Activated naive CD4-positive, alpha-beta T cell (primary cell): ENCODE measurements at places on chromosomes 2 and 18.

DNA sequence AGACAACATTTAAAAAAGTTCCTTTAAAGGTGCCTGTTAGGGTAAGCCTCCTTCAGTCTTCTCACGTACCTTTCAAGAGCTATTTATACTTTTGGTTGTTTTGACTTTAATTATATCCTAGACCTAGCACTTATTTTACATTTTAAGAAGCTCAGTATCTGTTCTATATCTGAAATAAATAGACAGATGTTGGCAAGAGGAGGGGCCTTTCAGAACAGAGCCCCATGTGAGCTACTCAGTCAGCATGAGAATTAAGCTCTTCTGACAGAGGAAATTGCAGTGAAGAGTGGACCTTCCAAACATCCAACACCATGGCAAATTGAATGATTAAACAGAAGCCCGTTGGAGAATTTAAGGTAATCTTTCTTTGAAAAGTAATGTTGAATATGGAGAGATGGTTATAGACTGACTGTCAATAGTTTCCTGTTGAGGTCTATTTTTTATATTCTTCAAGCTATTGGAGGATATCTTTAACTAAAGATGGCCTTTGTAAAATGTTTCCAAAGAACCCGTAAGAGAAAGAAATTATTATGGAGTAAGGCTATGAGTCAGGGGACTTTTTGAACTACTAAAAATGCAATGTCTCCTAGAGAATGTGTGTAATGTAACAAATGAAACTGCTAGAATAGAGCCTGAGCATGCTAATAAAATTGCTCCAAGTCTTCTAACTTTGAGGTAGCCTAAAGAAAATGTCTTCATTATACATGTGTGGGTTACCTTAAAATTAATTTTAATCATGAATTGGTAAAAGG lies 17.3 kb downstream of the NYAP2 start:
- no peak for DNase-seq

DNA sequence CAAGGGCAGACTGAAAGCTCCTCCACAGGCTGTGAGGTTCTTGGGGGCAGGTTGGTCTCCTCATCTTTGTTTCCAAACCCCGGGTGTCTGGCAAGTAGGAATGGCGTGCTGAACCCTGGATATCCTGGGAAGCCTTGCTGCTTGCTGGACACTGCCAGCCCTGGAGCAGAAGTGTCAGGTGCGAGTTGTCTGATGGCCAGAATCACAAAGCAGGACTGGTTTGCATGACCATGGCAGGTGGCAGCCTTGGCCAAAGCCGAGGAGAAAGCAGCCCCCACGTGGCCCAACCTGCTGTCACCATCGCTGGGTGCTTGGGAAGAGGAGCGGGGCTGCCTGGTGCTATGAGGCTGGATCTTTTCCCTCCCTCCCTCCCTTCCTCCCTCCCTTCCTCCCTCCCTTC lies 309.5 kb upstream of the HS6ST1 start:
- no peak for DNase-seq

- DNase-seq: peak; percentile 24
Measured at GRCh38 chr2:70141212-70141901, 49.5 kb downstream of the C2orf42 start.

DNA sequence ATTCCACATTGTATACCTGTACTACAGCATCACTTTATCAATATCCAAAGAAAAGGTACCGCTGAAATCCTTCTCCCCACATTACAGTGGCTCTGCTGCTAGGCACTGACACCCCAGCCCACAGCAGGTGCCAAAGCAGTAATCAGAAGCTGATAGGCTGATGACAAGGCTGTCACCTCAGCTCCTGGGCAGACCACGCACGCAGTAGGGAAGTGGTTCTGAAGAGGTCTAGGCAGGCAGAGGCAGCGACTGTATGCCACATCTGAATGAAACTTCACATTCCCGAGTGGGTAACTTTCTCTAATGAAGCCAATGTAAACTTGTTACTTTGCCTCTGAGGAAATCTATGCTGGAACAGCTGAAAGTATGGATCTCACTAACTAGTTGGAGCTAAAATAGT lies 113.0 kb downstream of the MEP1B start:
- no peak for DNase-seq

- no peak for DNase-seq
Measured at GRCh38 chr18:62844850-62845643, 129.7 kb downstream of the PHLPP1 start.

- no peak for DNase-seq
Measured at GRCh38 chr2:151391436-151391835, 18.3 kb upstream of the RIF1 start.

DNA sequence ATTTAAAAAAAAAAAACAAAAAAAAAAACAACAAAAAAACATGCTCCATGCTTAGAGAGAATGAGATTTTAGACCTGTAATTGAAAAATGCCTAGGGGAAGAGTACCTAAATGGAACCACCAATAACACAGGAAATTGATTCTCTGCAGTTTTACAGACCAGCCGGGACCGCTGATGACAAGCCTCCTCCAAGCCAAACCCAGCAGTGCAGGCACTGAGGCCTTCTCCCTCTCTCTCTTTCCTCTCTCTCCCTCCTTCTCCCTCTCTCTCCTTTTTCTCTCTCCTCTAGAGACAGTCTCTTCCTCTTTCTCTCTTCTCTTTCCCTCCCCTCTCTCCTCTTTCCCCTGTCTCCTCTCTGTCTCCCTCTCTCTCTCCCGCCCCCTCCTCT lies 228.8 kb upstream of the COPS8 start:
- no peak for DNase-seq

DNA sequence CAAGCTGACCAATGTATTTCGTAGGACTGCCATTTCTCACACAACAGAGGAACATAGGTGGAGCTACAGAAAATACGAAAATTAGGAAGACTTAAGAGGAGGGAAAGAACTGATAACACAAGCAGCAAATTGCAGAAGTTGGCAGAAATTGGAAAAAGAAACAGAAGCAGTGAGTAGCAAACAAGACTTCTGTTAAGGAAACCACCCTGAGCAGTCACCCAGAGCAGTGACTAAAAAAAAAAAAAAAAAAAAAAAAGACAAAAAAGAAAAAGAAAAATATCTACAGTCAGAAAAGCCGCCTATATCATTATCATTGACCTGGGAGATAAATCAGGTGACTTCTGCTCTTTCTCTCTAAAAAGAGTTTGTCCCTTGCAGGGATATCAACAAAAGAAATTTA lies 21.4 kb downstream of the STK17B start:
- DNase-seq: no peak

DNA sequence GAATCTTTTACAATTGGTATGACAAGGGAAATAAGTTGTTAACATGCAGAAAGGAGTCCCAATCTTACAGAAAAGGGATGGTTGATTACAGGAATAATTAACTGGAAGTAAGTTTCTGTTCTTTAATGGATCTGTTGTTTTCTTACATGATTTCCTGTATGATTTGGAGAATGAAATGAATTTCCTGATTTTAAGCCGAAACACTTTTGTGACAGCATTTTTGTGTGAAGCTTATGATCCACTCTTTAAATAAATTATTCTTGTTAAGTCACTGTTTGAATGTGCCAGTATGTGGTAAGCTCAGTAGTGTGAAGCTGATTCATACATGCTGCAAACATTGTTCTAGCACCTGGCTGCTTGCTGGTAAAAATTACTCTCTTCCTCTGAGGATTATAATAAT lies 516.2 kb downstream of the DCDC2C start:
- no peak for DNase-seq

GRCh38 chr2:237653776-237654558 lies 26.6 kb downstream of the LRRFIP1 start:
- DNase-seq: no peak

DNA sequence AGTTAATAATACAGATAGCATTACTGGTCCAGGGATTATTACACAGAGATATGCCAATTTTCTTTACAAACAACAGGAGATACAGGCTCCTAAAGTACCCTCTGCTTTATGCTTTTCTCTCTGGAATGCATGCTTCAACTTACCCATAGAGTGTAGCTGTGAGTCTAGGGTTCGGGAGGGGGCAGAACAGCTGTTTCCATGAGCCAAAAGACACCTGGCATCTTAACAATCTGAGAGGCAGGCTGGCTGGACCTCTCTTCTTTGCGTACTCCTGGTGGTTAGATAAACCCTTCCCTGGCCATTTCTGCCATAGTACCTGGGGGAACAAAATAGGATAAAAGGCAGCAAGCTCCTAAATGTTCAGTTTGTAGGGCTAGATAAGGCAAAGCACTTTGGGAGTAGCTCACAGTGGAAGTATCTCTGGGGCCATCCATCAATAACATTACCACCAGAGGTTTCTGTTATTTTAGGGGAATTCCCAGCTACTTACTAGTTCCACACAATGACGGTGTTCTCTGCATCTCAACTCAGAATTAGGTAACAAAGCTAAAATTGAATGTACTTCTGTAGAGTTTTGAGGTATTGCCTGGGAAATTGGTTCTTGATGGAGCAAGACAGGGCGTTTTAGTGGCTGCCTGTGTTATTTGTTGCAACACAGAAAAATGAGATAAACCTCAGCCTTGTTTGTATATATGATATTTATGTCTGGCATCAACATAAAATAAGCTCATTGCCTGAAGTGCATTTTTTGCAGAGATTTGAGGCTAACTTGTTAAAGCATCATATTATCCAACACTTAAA lies 6.2 kb upstream of the CCDC85A start:
- DNase-seq: no peak

DNA sequence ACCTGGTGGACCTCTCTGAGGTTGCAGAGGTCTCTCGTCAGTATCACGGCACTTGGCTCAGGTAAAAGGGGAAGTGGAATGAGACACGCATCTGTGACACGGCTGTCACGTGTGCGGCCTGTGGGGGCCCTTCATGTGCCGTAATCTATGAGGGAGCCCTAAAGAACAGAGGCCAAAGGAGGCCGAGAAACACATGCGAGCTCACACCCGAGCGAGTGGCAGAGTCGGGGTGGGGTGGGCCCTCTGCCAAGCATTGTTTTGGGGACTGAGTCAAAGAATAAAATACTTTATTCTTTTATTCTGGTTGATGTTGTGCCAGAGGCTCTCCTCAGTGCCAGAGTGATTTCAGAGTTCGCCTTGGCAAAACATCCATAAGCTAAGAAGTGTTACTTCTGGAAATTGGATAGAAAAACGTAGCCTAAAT lies 43.3 kb downstream of the PLB1 start:
- DNase-seq: no peak

- no peak for DNase-seq
Measured at GRCh38 chr2:180927030-180927686, 53.2 kb upstream of the UBE2E3 start.

GRCh38 chr2:64330281-64331113 lies 123.5 kb upstream of the LGALSL start:
- DNase-seq: peak; percentile 59

GRCh38 chr2:19848029-19848750 lies 53.6 kb downstream of the TTC32 start:
- DNase-seq: no peak

DNA sequence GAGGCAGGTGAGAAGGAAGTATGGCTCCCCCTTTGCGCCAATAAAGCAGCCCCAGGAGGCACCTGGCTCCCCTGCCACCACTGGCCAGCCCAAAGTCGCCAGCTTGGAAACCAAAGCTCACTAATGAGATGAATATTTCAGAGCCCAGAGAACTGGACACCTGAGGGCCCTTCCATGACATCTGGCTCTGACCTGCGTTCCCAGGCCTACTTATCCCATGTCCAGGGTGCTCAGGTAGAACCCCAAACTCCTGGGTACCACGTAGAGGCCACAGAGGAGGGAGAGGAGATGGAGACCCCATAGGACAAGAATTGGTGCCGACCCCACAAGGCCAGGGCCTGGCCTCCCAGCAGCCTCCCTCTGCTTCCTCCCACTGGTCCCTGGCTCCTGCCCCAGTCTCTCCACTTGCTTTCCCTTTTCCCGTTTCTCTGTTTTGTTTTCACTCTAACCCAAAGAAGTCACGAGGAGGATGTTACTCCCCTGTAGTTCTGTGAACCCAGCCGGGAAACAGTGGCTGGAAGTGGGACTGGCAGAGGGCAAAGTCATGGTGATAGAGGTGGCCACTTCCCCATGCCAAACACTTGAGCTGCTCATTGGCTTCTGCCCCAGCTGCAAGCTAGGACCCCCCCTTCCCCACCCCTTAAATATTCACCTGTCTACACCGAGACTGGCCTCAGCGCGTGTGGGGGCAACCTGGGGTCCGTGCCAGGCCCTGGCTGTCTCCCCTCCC lies 820 bp downstream of the TMBIM1 start:
- no peak for DNase-seq

- no peak for DNase-seq
Measured at GRCh38 chr2:156907806-156908205, 349.7 kb upstream of the GALNT5 start.

GRCh38 chr2:96093528-96093927 lies 22.8 kb downstream of the ADRA2B start:
- no peak for DNase-seq

GRCh38 chr2:239303711-239304532 lies 96.9 kb downstream of the HDAC4 start:
- no peak for DNase-seq

- no peak for DNase-seq
Measured at GRCh38 chr2:76415821-76416220, 705.1 kb upstream of the GCFC2 start.

- DNase-seq: no peak
Measured at GRCh38 chr18:3110034-3110752, 97.2 kb upstream of the LPIN2 start.

- DNase-seq: no peak
Measured at GRCh38 chr2:68632021-68632420, 11.4 kb upstream of the PROKR1 start.

DNA sequence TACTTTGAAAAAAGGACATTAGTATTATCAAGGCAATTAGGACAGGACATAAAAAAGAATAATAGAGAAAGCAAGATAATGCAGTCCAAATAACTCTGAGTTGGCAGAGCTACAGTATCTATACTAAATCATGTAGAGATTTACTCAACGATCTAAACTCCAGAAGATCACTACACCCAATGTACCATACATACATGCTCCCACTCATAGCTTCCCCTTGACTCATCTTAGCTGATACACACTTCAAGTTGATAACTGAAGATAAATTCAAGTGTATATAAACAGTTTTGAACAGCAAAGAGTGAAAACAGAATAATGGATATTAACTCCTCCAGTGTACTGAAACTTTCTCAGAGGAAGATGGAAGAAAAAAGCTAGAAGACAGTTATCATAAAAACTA lies 78.5 kb downstream of the SESTD1 start:
- no peak for DNase-seq

GRCh38 chr2:43305517-43305916 lies 79.1 kb upstream of the ZFP36L2 start:
- DNase-seq: no peak

- DNase-seq: no peak
Measured at GRCh38 chr2:119338272-119338671, 28.4 kb downstream of the C2orf76 start.

DNA sequence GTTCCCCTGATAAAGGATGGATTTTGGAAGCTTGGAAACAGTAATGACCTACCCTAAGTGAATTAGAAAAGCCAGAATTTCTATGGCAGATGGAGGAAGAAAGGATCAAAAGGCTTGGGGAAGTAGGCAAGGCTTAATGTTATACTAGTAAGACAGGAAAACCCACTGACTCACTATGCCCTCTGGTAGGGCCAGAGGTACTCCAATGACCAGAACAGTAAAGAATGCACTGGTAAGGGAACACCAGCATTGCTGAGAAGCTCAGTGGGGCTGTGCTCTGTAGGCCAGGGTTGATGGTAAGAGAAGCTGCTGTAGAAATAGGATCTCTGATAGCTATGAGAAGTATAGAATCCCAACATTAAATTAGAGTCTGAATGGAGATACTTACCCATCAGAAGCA lies 126.4 kb downstream of the GFPT1 start:
- DNase-seq: no peak
